ENCODE measurements at places on chromosomes 7 and 10.

- DNase-seq = no peak
Measured at GRCh38 chr10:64484811-64485330, 963.7 kb downstream of the REEP3 start.

- peak; percentile 23 for DNase-seq
Measured at GRCh38 chr10:30493609-30494530, 59.9 kb downstream of the MAP3K8 start.

- DNase-seq = peak; percentile 93
Measured at GRCh38 chr10:24694086-24694485, 29.6 kb downstream of the ARHGAP21 start.

- peak; percentile 99 for DNase-seq
Measured at GRCh38 chr10:104300002-104300735, 31.2 kb downstream of the GSTO2 start.

DNA sequence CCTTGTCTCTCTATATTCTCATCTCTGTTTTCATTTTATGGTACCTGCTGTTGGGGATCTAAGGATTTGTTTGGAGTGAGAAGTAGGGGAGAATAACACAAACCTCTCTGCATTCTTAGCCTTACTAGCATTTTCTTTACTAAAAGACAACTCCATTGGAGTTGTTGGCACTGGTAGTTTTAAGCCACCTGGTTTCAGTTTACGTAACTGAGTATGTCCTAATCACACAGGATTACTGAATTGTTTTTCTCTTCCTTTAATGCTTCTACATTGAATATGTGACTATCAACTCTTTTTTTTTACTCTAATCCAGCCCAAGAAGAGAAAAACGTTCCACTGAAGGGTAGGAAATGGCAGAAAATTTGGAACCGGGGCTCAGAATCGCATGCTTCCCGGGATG, 30.0 kb upstream of the TRIL start:
- DNase-seq = peak; percentile 27
